ENCODE measurements at places on chromosomes 13 and 19.

DNA sequence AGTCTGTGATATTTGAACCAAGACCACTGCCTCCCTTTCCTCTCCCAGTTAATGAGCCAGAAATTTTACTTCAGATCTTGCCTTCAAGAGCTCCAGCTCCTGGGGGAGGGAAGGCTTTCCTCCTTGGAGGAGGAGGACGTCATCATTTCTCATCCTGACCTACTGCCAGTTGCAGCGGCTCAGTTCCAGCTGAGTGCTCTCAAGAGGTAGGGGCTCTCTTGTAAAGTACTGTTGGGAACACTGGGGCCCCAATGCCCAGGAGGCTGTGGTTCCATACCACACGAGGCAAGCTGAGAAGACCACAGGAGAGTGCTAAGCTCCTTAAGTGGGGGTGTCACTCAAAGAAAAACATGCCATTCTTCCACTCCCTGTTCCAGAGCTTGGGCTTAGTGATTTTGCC, 36.2 kb downstream of the METTL21C start:
- DNase-seq, result no peak

GRCh38 chr13:92951273-92951890, 275.2 kb upstream of the GPC6 start:
- DNase-seq, result no peak

- no peak for DNase-seq
These were observed 32.4 kb downstream of the GJA3 start for GRCh38 chr13:20128459-20128931.

DNA sequence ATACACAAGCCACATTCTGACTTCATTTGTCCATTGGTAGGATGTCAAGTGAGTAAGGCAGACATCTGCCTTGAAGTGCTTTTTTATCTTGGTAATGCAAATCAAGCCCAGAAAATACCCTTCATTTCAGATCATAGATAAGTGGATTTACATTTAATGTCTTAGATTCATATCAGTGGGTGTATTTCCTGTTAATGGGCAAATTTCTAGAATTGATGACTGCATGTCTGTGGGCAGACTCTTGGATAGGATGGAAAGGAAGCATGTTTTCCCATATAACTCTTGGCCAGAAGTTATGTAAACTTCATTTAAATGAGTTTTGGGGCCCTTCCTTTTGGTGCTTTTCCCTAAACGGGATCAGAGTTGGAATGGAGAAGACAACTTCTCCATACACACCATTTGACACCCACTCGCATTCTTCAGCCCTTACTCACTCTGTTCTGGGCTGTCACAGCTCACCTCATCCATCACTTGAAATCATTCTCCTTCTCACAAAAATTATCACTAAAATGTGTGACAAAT, 154.6 kb downstream of the FLT1 start:
- DNase-seq, result peak; percentile 58

- no peak for DNase-seq
These were observed 8.8 kb upstream of the BBC3 start for GRCh38 chr19:47239610-47240296.
